ENCODE measurements at places on chromosomes 5 and 9.

DNA sequence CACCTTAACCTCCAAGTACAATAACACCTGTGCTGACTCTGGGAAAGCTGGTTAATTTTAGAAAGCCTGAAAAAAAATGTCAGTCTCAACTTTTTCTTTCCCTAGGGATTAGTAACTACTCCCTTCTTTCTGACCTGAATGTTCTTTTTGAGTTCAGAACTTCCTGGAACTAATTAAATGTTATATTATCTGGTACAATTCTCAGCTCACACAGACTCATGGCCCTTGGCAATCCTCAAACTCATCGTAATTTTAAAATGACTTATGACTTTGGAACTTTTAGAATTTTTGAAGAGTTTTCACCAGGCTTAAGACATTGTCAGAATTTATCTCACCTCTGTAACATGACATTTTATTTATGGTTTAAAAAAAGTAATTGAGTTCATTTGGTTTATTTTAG lies 315.0 kb downstream of the FER start:
- DNase-seq = peak; percentile 49

GRCh38 chr5:8949908-8950307 lies 596.0 kb downstream of the SEMA5A start:
- no peak for DNase-seq

DNA sequence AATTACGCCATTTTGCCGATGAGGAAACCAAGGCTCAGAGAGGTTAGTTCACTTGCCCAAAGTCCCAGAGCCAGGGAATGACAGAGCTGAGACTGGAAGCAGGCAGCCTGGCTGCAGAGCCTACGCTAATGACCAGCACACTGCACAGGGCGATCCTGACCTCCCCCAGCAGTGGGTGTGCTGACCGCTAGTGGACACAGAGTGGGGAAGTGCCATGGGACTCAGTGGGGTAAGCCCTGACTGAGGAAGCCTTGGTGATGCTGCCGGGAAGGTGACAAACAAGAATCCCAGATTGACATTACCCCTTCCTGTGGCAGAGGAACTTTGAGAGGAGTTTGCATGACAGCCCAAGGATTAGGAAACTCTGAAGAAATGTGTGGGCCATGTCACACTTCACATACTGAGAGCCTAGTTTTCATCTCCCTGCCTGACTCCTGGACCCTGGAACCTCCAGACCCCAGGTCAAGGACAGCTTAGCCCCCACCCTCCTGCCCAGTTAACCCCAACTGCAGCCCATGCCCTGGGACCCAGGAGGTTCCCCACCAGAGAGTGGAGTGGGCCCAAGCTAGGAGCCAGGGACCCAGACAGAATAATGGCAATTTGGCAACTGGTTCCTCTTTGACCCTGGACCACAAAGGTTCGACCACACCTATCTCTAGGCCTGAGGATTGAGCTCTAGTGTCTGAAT lies 19.7 kb upstream of the CSF1R start:
- no peak for DNase-seq

DNA sequence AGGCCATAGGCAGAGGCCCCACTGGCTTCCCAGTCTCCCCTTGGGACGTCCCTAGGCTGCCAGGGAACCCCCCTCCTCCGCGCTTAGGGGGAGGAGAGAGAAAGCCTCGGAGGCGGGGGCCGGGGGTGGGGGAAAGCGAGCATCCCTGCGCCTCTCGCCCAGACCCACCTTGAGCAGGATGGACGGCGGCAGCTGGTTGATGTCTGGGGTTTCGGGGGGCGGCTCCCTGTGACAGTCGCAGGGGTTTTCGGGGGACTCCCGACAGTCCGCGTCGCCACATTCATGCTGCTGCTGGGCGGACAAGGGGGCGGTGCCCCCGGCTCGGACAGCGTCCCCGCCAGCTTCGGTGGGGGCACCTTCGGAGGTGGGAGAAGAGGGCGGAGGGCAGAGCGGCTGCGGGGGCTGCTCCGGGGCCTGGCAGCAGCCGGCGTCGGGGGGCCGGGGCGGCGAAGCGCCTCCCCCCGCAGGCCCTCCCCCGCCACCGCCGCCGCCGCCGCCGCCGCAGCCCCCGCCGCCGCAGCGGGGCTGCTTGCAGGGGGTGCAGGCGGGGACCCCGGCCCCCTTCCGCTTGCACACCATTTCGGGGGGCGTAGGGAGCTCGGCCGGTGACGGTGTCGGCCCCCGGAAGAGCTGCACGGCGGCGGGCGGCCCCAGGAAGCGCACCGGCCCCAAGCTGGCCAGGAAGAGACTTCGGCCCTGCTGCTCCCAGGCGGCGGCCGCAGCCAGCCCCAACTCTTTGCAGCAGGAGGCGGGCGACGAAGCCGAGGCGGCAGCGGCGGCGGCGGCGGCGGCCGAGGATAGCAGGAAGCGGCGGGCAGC lies 1.2 kb downstream of the FBXL17 start:
- DNase-seq = no peak

DNA sequence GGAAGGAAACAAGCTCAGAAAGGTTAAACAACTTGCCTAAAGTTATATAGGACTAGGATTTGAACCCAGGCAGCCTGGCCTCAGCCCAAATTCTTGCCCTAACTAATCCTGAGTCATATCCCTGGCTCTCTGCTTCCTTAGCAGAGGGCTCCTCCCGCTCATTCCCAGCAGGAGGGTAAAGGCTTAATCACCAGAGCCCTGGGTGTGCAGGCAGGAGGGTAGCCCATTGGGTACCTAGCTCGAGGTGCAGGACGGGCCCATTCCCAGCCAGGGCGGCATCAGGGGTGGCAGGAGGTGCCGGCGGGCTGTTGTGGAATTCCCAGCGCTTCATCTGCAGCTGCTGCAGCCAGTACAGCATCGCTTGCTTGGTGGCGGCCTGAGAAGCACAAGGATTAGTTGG lies 3.9 kb downstream of the TBC1D2 start:
- no peak for DNase-seq

DNA sequence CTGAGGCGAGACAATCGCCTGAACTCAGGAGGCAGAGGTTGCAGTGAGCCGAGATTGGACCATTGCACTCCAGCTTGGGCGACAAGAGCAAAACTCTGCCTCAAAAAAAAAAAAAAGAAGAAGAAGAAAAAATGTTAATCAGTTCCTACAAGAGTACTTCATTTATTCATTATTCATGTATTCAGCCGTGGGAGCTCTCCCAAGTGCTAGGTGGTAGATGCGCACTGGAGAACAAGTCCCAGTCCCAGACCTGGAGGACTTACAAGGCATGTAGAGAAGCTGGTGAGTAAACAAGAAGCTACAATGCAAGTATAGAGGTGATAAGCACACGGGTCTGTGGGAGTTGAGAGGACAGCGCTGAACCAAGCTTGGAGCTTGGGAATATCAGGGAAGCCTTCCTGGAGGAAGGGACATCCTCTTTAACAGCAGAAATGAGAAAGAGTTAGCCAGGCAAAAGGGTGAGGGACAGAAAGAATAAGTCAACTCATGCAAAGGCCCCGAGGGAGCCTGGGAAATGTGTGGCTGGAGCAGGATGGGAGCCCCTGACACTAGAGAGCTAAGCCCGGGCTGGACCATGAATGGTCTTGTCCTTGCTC lies 17.4 kb upstream of the AQP7 start:
- DNase-seq = no peak

Data from BJ (cell line).